ENCODE measurements at places on chromosomes 7 and 10.

DNA sequence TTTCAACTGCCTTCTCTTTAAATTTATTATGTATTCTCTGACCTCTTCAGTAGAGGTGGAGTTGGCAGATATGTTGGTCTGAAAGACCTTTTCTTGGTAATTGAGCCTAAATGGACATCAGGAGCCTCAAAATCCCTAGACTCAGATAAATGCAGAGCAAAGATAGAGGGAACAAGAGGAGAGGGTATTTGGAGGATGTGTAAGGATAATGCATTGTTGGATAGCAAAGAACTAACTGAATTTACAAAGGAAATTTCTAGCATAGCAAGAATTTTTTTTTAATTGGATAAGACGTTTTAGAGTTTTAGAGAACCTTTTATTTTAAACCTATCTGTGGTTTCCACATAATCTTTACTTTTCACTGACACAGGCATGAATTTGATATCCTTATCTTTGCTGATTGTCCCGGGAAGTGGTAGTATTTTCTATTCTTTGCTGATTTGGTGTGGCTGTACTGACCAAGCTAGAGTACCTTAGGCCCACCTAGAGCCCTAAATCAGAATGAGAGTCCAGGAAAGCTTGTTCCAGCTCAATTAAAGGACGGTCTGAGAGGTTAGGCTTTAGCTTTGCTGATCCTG lies 91.3 kb downstream of the NRF1 start:
- DNase-seq, result no peak

DNA sequence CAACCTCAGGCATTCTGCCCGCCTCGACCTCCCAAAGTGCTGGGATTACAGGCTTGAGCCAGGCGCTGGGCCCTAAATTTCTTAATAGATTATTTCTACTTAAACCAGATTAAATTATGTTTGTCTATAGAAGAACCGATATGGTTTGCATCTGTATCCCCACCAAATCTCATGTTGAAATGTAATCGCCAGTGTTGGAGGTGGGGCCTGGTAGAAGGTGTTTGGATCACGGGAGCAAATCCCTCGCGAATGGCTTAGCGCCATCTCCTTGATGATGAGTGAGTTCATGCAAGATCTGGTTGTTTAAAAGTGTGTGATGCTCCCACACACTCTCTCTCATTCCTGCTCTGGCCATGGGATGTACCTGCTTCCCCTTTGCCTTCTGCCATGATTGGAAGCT lies 109.3 kb upstream of the NANOS1 start:
- DNase-seq, result no peak

GRCh38 chr10:43479275-43479674 lies 42.4 kb downstream of the ZNF487 start:
- no peak for DNase-seq

DNA sequence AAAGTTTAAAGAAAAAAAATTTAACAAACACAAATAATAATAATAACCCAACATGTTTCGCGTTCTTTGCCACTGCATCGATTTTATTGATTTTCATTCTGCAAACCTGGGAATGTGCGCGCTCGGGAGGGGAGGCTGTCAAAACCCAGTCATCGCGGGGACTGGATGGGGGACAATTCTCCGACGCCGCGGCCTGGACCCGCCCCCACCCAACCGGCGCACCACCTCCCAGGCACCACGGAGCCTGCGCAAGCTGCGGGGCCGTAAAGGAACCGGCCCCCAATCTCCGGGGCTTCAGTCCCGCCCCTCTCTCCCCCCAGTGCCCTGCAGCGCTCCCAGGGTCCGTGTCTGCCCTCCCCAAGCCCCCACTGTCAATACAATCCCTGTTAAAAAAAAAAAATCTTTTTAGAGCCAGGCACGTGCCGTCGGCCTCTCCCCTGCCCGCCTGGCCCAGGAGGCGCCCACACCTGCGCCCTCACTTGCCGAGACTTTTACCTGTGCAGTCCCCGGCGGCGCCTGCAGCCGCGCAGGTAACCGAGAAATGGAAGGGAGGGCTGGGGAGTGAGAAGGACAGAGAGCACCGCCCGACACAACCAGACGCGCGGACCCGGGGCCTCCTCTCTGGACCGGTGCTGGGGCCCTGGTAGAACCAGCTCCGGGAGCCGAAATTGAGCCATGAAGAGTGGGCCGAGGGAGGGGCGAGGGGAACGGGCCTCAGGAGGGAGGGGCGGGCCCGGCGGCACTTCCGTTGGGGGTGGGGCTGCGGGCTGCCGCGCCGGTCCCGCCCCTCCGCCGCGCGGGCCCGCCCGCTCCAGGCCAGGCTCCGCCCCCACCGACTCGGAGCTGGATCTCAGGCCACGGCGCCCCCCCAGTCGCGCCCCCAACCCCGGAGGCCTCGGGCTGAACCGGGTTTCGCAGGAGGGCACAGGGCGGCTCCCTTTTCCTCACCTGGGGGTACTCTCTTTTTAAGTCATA lies 7.6 kb upstream of the ZNF503 start:
- DNase-seq, result peak; percentile 64

DNA sequence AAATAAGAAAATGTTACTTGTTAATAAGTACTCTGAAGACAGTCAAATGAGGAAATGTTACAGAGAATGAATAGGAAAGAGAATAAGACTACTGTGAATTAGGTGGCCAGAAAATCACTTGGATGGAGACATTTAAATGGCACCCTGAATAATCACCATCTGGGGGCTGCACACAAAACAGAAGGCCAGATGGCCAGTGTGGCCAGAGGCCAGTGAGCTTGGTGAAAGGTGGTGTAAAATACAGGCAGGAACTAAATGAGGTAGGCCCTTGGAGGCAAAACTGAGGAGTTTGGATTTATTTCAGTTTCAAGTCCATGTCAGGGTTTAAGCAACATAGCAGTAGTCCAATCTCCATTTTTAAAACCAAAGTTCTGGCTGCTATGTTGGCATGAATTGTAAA lies 126.7 kb downstream of the TSPAN12 start:
- no peak for DNase-seq

DNA sequence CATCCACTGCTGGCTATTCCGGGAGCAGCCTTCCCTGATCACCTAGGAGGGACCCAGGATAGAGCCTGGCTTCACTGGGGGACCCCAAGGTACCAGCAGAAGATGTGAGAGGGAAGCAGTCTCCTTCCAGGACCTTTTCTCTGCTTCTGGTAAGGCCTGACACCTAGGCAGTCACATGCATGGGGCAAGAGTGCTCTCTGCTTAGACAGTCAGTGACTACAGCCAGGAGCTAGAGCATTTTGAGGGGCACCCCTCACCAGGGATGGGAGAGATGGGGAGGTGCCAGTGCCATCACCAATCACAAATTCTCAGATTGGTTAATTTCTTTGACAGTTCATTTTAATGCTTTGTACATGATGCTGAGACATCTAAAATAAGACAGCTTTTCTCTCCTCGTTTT lies 13.9 kb upstream of the ADO start:
- DNase-seq, result no peak

DNA sequence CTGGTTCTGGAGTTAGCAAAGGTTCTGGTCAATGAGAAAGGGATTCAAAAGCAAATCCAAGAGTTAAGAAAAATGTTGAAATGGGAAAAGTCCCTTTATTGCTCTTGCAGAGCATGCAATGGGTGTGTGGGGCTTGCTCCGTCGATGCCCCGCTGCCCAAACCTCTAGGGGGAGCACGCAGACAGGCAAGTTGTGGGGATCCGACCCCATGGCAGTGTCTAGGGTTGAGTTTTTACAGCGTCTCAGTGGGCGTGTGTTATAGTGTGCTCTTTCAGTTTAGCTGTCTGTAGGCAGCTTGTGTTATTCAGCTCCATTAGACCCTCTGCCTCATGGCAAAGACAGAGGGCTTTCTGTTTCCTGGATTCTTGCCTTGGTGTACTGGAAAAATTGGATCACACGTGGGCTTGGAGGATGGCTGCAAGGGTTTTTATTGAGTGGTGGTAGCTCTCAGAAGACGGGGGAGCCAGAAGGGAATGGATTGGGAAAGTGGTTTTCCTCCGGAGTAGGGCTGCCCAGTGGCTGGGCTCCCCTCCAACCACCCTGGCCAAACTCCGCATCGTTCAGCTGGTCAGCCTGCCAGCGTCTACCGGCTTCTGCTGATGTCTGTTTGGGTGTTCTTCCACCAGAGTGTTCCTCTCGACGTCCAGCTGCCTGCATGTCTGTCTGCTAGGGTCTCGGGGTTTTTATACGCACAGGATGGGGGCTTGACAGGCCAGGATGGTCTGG lies 102.3 kb upstream of the PLXDC2 start:
- no peak for DNase-seq

DNA sequence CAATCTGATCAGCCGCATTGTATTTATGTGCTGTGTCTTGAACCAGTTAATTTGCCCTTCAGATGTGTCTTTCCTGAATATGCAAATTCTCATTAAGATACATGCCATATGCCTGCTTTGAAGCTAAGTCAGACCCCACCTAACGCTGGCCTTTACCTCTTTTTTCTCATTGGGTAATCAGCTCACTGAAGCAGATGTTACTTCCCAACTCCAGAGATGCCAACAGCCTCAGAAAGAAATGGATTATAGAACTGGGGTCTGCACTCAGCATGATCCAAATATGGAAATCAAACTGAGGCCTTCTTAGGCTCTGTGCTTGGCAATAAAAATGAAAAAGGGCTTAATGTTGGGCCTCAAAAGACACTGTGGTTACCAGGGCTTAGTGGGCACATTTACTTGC lies 113.9 kb downstream of the FZD1 start:
- DNase-seq, result no peak

DNA sequence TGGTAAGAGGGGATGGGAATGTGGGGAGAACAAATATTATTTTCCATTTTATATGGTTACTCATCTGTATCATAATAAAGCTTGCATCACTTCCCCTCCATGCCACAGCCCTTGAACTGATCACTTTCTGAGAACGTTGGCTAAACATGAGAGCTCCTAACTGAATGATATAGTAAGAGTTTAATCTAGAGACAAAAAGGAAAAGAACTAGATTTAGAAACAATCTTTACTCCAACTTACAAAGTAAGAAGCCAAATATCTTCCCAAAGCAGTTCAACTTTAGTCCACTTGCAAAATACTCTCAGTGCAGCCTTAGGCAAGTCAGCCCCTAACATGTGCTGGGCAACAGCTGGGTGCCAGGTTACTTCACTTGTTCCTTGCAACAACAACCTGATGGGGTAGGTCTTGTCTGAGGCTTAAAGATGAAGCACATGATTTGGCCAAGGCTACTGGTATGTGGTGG lies 20.3 kb downstream of the SMURF1 start:
- DNase-seq, result no peak

DNA sequence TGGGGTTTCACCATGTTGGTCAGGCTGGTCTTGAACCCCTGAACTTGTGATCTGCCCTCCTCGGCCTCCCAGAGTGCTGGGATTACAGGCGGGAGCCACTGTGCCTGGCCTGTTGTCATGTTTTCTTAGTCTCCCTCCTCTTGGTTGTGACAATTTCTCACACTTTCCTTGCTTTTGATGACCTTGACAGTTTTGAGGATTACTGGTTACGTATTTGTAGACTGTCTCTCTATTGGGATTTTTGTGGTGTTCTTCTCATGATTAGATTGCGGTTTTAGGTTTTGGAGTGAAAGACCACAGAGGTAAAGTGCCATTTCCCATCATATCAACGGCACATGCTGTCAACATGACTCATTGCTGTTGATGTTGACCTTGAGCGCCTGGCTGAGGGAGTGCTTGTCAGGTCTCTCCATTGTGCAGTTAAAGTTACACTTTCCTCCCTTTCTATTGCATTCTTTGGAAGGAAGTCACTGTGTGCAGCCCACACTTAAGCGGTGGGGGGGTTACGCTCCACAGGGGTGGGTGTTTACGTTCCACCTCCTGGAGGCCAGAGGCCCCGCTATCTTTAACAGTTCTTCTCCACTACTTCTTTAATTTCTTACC lies 10.8 kb downstream of the NEURL1 start:
- DNase-seq, result peak; percentile 70

GRCh38 chr10:130656582-130657133 lies 520.5 kb downstream of the GLRX3 start:
- no peak for DNase-seq

- DNase-seq, result no peak
These were observed 255.4 kb upstream of the MYO3A start for GRCh38 chr10:25678666-25679065.
